ENCODE measurements at places on chromosomes 2 and 18.

DNA sequence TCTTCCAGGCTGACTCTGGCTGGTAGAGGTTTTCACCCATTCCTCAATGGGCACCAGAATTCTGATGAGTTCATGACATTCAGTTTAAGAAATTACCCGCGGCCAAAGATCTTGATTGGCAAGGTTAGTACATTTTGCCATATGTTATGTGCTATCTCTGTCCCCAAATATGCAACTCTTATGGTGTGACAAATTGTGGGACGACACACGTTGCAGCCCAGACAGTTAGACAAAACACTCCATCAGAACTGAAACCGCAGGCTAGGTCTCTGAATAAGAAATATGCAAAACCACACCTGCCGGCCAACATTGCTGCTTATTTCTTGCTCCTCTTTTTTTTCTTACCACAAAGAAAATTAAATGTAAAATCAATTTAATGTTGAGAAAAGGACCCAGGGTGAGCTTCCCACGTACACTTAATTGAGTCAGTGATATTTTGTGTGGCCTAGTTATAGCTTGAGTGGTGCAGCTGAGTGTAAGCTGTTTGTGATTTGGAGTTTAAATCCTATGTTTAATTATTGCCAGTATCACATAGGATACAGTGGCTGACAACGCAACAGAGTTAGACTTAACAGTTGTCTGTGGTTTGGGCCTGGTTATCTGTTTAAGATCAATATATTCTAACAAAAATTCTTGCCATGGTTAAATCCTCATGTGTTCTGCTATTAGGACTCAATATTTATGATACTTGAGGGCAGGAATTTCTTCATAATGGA, 35.7 kb upstream of the LTBP1 start:
- no peak for DNase-seq

GRCh38 chr2:113224647-113225236, 51.0 kb downstream of the PSD4 start:
- DNase-seq, result no peak

GRCh38 chr2:176556373-176556772, 287.1 kb downstream of the MTX2 start:
- DNase-seq, result no peak

- no peak for DNase-seq
Measured at GRCh38 chr2:74676331-74676730, 22.3 kb downstream of the SEMA4F start.

DNA sequence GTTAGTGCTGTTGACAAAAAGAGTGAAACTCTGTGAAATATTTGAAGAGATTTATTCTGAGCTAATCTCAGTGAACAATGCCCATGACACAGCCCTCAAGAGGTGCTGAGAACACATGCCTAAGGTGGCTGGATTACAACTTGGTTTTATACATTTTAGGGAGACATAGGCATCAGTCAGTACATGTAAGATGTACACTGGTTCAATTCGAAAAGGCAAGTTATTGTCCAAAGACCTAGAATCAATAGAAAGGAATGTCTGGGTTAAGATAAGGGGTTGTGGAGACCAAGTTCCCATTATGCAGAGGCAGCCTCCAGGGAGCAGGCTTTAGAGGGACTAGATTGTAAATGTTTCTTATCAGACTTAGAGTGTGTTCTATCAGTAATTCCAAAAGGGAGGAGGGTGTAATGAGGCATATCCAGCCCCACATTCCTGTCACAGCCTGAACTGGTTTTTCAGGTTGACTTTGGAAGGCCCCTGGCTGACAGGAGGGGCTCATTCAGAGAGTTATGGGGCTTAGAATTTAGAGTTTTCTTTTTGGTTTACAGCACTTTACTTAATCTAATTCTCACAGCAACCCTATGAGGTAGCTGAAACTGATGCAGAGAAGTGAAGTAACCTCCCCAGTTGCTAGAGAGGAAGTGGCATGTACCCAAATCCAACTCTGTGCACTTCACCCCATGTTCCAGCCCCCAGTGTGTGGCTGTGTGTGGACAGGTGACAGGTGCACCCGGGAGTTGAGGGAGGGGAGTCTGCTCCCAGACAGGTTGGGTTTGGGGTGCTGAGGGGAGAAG, 28.3 kb upstream of the ASAP2 start:
- DNase-seq, result no peak

GRCh38 chr2:133421516-133422324, 146.5 kb downstream of the NCKAP5 start:
- no peak for DNase-seq

GRCh38 chr2:110886826-110887573, 154.6 kb downstream of the ACOXL start:
- no peak for DNase-seq

- no peak for DNase-seq
Measured at GRCh38 chr18:26960911-26961310, 95.4 kb upstream of the AQP4 start.

- DNase-seq, result no peak
Measured at GRCh38 chr18:53603276-53603675, 621.2 kb downstream of the MBD2 start.

GRCh38 chr2:121408641-121409040, 122.0 kb upstream of the RNU4ATAC start:
- DNase-seq, result no peak

DNA sequence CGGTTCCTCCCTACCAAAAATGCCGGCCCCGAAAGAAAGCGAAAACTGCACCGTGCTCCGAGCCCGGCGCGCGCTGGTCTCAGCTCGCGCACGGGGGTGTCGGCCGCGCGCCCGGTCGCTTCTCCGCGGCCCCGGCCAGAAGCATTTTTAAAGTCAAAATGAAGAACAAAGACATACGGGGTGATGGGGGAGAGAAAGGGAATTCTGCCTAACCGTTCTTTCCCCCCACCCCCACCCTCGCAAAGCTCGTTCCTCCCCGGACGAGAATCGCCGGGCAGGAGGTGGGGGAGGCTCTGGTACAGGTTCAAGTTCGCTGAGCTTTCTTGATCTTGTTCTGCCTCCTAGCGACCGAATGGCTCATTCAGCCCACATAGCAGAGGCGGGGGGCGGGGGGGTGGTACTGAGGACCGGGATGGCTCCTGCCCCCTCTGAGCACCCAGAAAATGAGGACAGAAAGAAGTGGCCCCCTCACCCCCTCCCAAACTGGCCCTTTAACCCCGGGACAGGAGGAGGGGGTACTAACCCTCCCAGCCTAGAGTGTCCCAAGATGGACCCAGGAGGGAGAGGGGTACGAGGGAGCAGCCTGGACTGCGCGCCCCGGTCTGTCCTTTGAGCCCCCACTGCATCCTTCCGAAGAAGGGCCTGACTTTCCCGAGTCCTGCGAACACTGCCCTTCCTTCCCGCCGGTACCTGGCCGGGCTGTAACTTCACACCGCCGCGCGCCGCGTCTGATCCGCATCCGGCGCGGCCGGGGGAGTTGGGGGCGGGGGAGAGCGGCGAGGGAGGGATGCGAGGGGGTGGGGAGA, 3.1 kb downstream of the BCL11A start:
- peak; percentile 80 for DNase-seq

- no peak for DNase-seq
Measured at GRCh38 chr2:109376796-109377495, 236.8 kb downstream of the SEPTIN10 start.

DNA sequence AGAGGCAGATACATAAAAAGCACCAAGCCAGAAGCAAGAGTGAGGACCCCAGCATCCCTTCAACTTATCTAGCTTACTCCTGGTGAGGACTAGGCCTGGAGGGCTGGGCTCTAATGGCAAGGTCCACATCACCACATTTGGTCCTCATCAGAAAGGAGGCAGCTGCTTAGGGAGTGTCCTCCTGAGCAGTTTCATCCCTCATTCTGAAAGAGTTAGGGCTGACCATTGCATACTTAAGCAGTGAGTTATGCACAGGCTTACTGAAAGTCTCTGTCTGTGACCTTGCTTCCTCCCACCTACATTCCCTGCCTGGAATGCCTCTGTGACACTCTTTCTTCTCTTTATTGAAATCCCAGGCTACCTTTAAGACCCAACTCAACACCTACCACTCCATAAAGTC, 301.8 kb upstream of the ACVR2A start:
- DNase-seq, result no peak

DNA sequence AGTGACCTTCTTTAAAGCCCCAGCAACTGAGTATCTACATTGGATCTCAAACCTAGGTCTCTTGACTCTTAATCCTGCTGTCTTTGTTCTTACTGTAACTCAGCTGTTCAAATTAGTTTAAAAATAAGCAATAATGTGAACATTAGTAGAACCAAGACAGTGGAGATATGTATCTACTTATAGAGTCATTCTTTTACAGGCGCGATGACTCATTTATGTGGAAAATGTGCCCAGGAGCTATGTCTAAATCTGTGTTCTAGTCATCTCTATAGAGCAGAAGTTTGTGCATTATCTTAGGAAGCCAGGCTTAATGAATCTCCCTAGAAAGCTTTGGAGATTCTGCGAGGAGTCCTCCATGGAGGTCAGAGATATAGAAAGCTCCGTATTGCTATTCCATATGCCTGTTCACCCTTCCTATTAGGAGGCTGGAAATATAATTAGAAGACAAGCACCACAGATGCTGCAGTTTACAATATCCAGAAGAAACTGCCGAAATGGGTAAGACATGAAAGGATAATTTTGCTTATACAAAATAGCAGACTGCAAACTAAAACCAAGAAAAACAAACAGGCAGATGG, 211.6 kb downstream of the TRIB2 start:
- DNase-seq, result no peak

DNA sequence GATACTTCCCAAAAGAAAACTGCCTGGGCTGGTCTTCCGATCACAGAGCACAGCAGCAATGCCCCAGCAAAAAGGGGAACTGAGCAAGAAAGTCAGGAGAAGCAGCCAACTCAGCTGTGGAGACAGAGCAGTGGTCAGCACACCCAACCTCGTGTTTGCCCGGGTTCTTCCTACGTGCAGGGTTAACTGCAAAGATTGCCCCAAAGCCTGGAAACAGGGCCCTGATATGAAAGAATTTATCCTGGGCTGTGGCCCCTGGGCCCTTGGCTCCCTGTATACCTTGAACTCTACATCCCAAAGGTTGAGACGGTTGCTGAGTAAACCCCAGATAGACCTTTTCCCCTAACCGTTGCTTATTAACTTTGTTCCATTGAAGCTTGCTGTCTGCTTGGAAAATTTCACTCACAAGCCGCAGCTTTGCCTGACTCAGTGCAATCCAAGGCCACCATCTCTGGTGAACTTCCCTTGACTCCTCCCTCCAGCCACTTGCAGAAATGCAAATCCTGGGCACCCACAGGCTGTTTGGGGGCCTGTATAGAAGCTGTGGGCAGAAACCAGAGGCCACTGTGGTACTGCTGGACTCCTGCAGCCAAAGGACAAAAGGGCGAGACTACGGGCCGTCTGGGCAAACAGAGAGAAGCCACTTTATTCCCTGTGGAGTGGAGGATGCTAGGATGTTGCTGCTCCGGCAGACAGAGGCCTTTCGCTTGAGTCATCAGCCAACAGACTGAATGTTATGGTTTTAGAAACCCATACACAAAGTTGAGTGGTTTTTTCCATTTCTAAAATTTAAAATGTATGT, 18.2 kb downstream of the NRP2 start:
- no peak for DNase-seq

DNA sequence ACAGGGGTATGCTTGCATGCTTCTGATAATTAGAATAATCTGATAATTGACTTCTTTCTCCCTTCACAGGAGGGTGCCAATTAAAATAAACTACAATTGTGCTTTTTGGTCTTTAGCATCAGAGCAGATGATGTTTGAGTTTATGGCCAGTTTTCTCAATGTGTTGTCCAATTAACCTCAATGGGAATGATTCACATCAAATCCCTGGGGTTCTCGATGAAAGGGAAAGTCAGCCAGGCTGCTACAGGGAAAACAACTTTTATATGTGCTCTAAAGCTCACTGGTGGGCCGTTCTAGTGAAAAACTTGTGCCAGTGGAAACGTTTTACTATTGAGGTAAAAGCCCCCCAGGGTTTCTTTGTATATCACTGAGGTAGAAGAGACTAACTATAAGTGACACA, 887.3 kb upstream of the CRIM1 start:
- no peak for DNase-seq

GRCh38 chr18:1668279-1668678, 763.6 kb downstream of the ADCYAP1 start:
- DNase-seq, result no peak

GRCh38 chr18:75109319-75109691, 99.6 kb downstream of the PTGR3 start:
- no peak for DNase-seq

GRCh38 chr2:43402452-43402937, 176.1 kb upstream of the ZFP36L2 start:
- DNase-seq, result no peak

DNA sequence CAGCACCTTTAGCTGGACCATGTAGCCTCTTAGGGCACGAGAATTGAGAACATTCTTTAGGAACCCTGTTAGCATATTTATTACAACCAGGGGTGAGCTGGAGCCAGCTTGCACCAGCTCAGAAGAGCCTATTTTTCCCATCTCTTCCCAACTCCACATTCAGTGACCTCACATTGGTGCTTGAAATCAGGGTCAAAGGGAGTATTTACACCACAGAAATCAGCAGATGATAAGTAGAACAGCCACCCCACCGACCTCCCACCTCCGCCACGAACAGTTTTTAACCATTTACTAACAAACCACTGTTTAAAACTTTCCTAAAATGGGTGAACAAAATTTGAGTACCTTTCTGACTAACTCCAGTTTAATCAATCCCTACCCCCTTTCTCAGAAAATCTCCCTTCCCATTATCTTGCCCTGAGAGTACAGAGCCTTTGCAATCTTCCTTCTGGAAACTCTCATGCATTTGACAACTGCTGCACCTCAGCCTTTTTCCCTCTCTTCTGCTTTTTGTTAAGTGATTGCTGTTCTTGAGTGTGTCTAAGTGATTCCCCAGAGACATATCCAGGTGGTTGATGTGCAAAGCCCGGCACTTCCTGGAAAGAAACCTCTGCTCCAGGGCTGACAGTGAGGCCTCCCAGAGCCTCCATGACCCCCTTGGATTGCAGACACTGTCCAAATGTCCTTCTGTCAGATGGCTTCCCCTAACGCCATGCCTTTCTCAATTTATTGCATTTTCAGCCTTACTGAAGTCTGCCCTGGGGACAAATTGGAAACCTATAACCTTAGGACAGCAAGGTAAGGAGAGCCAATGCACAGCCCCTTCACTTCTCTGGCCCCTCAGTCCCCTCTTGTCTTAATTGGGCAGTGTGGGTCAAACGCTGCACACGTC, 389.5 kb upstream of the TNP1 start:
- DNase-seq, result no peak

- peak; percentile 41 for DNase-seq
Measured at GRCh38 chr18:45664824-45665763, 49.8 kb downstream of the SLC14A2 start.

- DNase-seq, result no peak
Measured at GRCh38 chr2:106059416-106060065, 134.6 kb downstream of the UXS1 start.

DNA sequence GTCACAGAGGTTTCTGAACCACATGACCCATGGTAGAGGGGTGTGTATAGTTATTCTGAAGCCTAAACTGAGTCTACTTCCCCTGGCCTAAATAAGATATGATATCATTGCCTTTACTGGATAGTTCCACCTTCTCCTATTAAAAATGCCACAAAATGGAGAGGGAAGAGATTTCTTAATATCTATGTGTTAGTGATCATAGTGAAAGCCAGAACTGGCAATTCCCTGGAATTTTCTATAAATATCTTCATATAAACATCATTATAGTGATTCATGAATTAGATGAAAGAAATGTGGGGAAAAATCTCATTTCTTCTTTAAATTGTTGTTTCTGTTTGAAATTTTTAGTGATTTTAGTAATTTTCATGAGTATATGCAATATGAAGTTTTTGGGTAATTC, 45.8 kb downstream of the TSHZ1 start:
- DNase-seq, result no peak

- no peak for DNase-seq
Measured at GRCh38 chr2:127404466-127405254, 13.6 kb upstream of the PROC start.

Data from GDM1 (cell line).